ENCODE measurements at places on chromosomes 1 and 21.
A peak's percentile ranks its signal among the peaks of the same experiment; 100 is the strongest.

GRCh38 chr1:50724626-50725286 is 235.3 kb downstream of the FAF1 start:
- no peak for DNase-seq

DNA sequence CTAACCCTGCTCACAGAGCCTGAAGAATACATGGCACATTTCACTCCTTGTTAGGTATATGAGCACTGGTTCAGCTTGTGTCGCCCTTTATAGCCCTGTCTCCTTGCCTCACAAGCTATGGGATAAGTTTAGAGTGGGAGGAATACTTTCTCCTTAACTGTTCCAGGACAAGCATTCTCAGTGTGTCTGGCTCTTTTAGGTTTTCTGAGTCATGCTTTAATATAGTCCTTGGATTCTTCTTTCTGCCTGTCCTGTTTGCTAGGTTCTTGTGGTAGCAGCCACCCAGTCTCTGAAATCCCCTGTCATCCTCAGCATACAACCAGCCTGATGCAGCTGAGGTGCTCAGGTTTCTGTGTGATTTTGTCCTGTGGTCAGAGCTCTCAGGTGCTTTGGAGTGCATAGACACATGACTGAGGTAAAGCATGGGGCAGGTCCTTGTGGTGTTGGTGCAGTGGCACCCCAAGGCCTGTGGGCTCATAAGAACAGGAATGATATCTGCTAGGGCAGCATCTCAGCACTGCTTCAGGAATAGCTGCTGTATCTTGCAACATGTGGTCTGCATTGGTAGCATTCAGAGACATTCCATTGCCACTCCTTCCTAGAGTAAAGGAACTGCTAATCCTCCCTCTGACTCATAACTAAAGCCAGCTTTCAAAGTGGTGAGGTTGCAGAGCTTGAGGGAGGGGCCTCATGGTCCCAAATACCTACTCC is 14.2 kb upstream of the CASQ2 start:
- peak; percentile 94 for DNase-seq

- DNase-seq = no peak
These were observed 7.1 kb upstream of the SHISA4 start for GRCh38 chr1:201881617-201882016.

DNA sequence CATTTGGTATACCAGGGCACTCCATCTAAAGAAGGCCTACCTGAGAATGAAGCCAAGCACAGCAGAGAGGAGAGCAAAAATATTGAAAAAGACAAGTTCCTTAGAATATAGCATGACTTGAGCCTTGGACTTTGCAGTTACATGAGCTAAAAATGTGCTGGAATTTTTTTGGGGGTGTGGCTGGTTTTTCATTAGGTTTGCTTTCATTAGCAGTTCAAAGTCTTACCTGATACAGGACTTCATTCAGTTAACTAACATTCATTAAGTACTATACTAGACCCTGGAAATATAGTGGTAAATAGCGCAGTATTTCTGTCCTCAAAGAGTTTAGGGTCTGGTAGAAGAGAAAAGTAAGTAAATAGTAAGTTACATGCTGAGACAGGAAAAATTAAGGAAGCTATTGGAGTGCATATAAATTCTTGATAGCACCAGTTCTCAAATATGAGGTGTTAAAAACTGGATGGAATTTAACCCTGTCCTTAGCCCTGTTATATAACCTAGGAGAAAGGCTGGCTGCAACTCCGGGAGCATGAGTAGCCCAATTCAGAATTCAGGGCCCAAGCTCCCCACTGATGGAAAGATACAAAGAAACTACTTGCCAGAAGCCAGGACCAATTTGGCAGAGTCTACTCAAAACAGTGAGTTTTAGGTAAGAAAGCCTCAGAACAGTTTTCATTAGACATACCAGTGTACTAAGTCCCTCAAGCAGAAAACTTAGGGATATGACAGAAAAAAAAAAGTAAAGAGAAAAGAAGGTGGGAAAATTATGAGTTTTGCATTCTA is 3.1 kb upstream of the DOCK7 start:
- no peak for DNase-seq

DNA sequence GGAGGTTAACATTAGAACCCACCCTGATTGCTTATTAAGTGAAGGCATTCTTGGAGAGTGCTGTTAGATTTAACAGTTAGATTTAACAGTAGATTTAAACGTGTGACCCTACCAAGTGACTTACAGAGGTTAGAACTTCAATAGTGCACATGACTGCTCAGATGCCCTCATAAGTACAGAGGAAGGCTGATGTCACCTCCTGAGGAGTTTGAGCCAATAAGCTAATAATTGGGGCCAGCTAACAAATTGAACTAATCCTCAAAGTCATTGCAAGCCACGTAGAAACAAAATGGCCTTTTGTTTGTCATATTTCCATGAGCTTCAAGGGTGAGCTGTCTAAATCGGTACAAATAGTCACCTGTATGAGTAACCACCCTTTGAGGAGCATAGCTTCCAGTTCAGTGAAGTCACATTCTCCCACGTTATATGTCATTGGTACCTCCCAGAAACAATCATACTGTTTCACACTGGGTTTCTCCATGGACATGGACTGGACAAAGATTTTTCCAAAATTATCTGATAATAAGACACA is 11.7 kb downstream of the AVPR1B start:
- DNase-seq = no peak

DNA sequence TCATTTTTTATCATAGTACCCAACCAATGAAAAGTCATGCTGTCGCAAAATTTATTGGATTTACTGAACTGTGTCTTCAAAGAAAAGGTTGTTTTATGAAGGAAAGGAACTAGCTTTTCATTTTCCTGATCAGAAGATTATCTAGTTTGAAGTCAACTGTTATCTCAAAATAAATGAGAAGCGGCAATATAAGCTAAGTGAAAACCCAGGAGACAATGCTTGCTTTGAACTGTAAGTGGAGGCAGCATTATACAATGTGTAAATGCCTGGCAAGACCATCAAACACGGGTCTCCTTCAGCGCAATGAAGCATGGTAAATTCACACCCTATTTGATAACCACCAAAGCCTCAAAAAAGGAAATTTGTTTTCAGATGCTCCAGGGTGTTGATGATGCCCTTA is 134.4 kb upstream of the PTBP2 start:
- no peak for DNase-seq

DNA sequence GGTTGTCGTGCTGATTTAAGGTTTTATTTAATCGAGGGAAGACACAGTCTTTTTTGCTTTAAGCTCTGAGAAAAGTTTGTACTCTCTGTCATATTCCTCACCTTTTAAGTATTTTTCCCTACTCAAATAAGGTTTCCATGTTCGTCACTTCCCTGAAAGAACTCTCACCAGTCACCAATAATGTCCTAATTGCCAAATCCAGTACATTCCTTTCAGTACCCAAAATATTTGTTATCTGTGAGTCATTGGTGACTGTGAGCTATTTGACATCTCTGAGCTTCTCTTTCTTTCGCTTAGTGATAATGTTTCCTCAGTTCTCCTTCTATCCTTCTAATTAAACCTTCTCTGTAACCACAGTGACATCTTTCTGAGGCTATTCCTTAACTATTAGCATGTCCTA is 874.2 kb upstream of the ADGRL2 start:
- DNase-seq = peak; percentile 3

GRCh38 chr1:214126697-214127146 is 138.9 kb downstream of the PROX1 start:
- DNase-seq = no peak

DNA sequence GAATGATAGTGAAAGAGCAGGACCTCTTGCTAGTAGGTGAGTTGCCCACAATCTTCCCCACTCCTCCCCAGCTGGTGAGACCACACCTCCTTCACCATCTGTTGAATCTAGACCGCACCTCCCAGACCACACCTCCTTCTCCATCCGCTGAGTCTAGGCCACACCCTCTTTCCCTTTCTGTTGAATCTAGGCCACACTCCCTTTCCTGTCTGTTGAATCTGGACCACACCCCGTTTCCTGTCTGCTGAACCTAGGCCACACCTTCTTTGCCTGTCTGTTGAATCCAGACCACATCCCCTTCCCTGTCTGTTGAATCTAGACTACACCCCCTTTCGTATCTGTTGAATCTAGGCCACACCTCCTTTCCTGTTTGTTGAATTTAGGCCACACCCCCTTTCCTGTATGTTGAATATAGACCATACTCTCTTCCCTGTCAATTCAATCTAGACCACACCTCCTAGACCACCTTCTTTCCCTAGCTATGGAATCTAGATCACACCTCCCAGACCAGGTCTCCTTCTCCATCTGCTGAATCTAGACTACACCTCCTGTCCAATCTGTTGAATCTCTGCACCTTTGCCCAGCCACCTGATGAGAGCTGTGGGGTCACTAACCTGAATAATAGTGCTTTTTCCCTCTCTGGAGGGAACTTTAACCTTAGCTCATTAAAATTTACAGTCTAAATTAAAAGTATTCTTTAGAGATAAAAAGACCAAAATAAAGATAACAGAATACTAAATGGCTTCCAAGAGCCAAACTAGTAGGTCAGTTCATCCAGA is 116.3 kb downstream of the DAB1 start:
- DNase-seq = no peak

DNA sequence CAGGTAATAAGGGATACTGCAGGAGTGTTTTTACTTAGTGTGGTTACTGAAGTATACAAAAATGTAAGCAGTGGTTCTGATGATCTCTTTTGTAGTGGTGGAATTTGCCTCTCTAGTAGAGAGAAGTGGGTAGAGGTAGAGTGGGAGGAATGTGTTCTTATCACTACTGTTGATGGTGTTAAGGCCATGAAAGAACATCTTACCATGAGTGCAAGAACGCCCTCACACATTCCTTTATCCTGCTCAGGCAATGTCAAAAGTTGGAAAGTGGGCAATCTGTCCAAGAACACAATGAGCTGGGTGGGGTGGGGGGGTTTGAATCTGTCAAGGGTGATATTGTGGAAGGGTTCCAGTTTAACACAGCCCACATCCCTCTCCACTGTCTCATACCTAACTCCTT is 78.6 kb downstream of the TTLL7 start:
- no peak for DNase-seq

- peak; percentile 23 for DNase-seq
These were observed 24.5 kb downstream of the KIAA0319L start for GRCh38 chr1:35532497-35533223.

- DNase-seq = no peak
These were observed 19.2 kb upstream of the ID3 start for GRCh38 chr1:23578311-23578996.

- DNase-seq = no peak
These were observed 56.6 kb upstream of the C1orf174 start for GRCh38 chr1:3956527-3957170.

DNA sequence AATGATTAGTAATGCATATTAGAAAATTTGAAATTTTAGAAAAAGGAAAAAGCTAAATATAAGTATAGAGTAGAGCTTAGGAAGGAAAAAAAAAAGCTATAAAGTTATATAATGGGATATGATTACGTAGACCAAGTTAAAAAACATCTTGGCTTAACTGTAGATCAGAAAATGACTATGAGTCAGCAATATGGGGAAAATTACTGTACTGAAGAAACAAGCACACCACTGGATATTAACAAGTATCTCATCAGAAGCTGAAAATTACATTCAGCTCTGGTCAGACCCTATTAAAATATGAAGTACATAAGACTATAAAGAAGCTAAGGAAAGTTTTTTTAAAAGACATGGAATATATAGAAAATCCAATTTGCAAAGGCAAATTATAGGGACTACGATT is 19.5 kb downstream of the DNAJC8 start:
- no peak for DNase-seq

DNA sequence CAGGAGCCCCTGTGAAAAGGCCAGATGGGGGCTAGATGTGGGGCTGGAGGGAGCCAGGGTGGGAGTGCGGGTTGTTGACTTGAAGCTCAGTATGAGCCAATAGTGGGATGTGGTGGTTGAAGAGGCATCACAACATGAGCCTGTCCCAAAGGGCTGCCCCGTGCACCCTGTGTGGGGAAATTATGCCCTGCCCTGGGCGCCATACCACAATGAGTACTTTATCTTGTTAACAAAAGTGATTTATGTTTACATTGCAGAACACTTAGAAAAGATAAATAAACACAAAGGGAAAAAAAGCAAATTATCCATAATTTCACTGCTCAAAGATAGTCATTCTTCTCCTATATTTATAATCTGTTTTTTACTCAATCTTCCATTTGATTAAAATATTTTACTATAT is 1.6 kb upstream of the NFASC start:
- DNase-seq = no peak

DNA sequence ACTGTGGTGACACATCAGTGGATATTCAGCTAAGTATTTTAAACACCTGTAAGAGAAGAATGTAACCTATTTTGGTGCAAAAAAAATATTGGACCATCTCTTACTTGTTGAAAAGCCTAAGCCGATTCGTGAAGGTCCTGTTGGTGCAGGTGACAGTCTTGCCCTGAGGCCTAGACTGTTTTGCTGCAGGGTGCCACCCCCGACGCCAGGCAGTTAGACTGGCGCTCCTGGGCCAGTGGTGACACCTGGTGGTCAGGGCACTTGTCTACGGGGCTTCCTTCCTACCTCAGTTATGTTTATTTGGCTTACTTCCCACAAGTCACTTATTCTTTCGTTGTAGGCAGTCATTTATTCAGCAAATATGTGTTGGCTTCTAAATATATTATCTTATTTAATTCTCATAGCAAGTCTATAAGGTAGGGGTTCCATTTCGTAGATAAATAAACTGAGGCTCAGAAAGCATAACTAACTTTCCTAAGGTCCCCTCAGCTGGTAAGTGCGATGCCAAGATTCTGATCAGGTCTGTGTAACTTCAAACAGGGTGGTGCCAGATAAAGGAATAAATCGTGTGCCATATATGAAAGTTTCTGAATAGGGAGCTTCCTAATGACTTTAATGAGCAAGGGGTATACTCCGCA is 1.9 kb downstream of the EEIG2 start:
- no peak for DNase-seq

- no peak for DNase-seq
These were observed 32.6 kb upstream of the FNBP1L start for GRCh38 chr1:93415296-93415695.
